ENCODE measurements at places on chromosomes 5 and 9. TPM values are rescaled to one million over a fixed set of nuclear protein-coding genes. Genes with fewer than 3 reads are reported as not detected.

Gene PCDHB2
- 28.8 TPM for total RNA-seq

Gene ARL14EPL
- not detected for total RNA-seq

Gene CDH10
- not detected for total RNA-seq

Gene GFRA3
- total RNA-seq = 1.2 TPM

Gene SH3RF2
- total RNA-seq = 0.95 TPM

Gene PCDHGC3
- 18.6 TPM for total RNA-seq

Gene TRIM7
- total RNA-seq = 0.47 TPM

Gene F2RL1
- 23.5 TPM for total RNA-seq

Gene NOXA1
- 0.55 TPM for total RNA-seq

Data from H1 (cell line).